ENCODE measurements at places on chromosomes 1 and 21.

DNA sequence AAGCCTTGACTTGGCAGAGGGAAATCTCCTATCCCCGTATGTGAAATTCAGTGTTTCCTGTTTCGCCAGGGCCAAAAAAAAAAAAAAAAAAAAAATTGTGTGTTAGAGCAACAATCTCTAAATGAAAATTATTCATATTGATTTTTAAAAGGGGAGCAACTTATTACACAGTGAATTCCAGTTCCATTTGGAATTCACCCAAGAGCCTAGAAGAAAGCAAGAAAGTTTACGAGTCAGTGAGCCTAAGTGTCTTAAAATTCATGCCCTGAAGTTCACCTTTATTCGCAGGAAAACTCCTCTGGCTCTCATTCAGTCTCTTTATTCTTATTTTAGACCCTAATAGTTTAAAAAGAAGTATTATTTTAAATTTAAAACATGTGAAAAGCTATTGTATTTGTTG, 42.1 kb upstream of the HUNK start:
- DNase-seq = no peak

DNA sequence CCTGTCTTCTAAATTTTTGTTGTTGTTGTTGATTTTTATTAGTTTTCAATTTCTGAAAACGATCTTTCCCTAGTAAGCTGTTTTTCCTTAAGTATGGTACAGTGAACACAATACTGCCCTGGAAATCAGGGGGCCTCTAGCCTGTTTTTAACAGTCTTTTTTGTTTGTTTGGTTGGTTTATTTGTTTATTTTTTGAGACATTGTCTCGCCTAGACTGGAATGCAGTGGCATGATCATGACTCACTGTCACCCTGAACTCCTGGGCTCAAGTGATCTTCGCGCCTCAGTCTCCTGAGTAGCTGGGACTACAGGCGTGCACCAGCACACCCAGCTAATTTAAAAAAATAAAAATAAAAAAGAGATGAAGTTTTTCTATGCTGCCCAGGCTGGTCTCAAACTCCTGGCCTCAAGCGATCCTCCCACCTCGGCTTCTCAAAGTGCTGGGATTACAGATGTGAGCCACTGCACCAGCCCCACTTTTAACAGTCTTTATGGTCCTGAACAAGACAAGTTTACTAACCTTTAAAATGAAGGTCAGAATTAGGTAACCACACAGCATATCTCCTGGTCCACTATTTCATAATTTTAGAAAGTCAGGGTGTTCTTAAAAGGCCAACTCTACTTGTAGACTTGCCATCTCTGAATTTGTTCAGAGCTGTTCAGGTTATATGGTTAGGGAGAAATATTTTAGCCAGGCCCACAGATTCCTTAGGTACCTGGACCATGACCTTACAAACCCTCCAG, 35.4 kb downstream of the TBCE start:
- DNase-seq = no peak

GRCh38 chr1:109887884-109888283, 22.8 kb upstream of the CSF1 start:
- DNase-seq = no peak

GRCh38 chr1:231800108-231800507, 173.5 kb downstream of the DISC1 start:
- no peak for DNase-seq

DNA sequence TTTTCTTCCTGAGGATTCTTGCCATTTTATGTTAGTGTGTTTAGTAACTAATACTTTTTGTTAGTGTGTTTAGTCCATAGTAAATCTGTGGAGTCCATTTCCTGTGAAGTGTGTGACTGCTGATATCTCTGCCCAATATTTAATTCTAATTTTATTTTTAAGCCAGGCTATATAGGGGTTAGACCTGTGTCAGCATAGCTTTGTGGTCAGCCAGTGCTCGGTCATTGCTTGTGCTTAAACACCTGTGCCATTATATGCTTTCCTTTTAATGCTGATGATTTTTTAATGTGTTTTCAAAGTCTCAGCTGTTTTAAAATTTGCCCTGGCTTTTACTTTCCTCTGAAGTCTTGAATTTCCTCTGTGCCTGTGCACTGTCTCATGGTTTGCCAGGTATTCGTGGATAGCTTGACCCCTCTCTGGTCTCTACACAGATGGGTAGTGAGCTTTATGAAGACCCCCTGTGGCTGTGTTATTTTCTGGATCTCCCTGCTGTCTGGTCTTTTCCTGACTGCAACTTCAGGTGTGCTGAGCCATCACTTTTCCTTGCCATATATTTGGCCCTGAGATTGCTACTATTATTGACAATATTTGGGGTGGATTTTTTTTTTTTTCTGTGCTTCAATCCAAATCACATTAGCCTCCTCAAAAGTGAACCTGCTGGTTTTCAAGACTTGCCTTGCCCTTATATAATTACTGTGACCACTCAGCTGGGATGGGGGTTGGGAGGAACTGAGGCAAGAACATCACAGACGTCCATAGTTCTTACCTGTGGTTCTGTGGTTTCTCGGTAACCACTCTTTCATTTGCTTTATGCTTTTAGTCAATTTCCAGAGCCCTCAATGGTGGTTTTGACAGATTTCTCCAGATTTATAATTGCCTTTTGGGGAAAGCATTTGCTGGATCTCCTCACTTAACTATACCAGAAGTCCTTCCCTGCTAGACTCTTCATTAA, 59.6 kb downstream of the RPS6KC1 start:
- DNase-seq = no peak

DNA sequence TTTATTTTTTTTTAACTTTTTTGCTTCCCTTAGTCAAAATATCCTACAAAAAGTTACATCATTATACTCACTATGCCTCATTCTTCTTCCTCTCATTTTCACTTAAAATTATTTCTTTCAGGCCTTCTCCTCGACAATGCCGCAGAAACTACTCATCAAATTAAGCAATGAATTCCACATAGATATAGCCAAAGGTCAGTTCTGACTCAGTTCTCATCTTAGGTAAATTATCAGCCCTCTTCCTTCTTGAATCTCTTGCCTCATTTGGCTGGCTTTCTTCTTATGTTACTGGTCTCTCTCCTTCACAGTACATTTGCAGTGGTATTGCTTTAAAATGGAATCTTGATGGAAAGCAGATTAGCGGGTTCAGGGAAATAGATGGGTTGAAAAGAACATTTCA, 260.7 kb upstream of the BRINP3 start:
- DNase-seq = no peak

GRCh38 chr1:230463760-230464159, 37.6 kb upstream of the PGBD5 start:
- no peak for DNase-seq

DNA sequence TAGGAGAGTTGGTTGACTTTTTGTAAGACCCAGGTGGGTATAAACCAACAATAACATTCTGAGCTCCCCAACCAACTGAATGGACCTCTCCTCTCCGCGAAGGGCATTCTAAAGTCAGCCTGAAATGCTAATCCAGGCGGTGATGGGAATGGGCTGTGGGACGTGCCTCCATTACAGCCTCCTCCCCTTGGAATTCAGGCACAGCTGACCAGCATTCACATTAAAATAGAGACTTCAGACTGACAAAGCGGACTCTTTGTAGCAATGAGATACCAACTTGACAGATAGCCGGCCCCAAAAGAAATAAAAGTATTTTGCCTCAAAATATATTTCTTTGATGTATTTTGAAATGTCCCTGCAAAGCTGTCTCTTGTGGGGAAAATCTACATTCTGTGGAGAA, 101.7 kb downstream of the KIF26B start:
- no peak for DNase-seq

DNA sequence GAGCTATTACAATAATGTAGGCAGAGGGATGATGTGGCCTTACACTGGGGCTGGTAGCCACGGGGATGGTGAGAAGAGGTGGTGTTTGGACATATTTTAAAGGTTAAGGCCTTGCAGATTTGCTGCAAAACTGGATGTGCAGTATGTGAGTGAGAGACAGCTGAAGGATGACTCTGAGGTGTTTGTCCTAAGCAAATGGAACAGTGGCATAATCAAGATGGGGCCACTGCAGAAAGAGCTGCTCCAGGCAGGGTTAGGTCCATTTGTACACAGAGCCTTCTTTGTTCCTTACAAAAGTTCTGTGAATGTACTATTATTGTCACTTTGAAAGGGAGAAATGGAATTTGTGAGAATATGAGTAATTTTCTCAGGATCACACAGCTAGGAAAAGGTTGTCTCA, 220.4 kb upstream of the ZP4 start:
- no peak for DNase-seq

GRCh38 chr1:220084460-220084859, 5.1 kb downstream of the BPNT1 start:
- no peak for DNase-seq

- DNase-seq = no peak
Observed at GRCh38 chr1:225737866-225738265, 39.8 kb upstream of the SRP9 start.

GRCh38 chr1:154943649-154944400, 7.3 kb upstream of the PMVK start:
- DNase-seq = no peak

DNA sequence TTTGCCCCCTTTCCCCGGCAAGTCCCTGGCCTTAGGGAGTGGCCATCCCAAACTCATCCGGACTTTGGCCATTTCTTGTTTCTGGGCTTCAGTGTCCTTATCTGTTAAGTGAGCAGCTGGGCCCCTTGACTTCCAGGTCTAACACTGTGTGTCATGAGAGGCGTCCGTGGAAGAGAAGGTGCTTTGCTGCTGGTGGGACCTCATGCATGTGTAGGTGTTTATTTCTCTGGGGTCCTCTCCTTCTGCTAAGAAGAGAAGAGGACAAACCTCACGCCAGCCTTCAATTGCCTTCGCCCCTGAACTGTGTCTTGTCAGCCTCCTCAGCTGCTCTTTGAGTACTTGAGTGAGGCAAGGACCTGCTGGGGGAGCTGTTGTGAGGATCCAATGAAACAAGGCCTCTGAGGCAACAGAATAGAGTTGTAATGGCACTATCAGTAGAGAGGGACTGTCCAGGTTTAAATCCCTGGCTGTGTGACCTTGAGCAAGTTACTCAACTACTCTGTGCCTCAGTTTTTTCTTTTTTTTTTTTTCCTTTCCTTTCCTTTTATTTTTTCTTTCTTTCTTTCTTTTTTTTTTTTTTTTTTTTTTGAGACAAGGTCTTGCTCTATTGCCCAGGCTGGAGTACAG, 72.5 kb downstream of the RUNX3 start:
- DNase-seq = no peak

GRCh38 chr1:2003541-2004131, at the start of gene CFAP74:
TSS of gene CFAP74 (minus strand) at chr1:2003786. CDS start at chr1:1990956, 12,830 bp downstream.
- no peak for DNase-seq
